ENCODE measurements at places on chromosomes 2 and 18.

DNA sequence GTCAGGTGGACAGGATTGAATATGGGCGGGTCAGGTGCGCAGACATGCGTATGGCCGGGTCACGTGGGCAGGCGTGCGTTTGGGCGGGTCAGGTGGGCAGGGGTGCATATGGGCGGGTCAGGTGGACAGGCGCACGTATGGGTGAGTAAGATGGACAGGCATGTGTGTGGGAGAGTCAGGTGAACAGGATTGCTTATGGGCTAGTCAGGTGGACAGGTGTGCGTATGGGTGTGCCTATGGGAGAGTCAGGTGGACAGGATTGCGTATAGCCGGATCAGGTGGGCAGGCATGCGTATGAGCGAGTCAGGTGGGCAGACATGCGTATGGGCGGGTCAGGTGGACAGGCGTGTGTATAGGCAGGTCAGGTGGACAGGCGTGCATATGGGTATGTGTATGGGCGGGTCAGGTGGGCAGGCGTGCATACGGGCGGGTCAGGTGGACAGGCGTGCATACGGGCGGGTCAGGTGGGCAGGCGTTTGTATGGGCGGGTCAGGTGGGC is 30.3 kb upstream of the KLF11 start:
- DNase-seq: no peak

- no peak for DNase-seq
These were observed 702.9 kb upstream of the ACVR2A start for GRCh38 chr2:147141930-147142329.

GRCh38 chr2:113237604-113238160 is 41.0 kb downstream of the PAX8 start:
- DNase-seq: no peak

GRCh38 chr18:59742325-59743111 is 45.3 kb upstream of the CCBE1 start:
- DNase-seq: no peak

DNA sequence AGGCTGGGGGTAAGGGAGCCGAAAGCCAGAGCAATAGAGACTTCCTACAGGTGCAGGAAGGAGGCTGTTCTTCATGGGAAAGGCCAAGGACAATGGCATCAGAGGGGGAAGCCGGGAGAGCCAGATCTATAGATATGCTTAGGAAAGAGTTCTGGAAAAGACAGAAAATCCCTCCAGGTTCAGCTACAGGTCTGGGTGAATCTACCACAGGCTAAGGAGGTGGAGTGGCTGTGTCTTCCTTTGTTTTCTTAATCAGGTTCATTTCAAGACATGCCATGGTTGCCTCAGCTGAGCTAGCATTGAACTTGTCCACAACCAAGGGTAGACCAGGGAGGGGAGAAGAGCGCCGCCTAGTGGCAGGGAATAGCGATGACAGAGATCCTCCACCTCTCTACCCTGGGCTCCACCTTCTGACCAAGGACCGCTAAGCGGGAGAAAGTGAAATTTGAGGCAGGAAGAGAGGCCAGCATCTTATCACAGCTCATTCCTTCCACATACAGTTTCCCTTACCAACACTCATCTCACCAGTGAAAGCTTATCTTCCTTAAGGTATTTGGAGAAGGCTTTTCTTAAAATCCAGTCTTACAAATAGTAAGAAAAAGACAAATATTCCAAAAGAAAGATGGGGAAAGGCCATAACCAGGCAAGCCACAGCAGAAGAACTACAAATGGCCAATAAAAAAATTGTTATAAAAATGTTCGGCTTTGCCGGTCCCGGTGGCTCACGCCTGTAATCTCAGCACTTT is 74.2 kb downstream of the VIT start:
- DNase-seq: no peak

- DNase-seq: no peak
These were observed 32.0 kb downstream of the SMCHD1 start for GRCh38 chr18:2687390-2688001.

- no peak for DNase-seq
These were observed 290.2 kb upstream of the ACVR2A start for GRCh38 chr2:147554521-147555107.

GRCh38 chr2:160963957-160964356 is 196.3 kb upstream of the TANK start:
- DNase-seq: no peak
